Activated CD4-positive, alpha-beta T cell treated with anti-CD3 and anti-CD28 coated beads, Interleukin-2, amount 50 U/mL, for 24 hours (primary cell): ENCODE measurements at places on chromosomes 13 and 19.

DNA sequence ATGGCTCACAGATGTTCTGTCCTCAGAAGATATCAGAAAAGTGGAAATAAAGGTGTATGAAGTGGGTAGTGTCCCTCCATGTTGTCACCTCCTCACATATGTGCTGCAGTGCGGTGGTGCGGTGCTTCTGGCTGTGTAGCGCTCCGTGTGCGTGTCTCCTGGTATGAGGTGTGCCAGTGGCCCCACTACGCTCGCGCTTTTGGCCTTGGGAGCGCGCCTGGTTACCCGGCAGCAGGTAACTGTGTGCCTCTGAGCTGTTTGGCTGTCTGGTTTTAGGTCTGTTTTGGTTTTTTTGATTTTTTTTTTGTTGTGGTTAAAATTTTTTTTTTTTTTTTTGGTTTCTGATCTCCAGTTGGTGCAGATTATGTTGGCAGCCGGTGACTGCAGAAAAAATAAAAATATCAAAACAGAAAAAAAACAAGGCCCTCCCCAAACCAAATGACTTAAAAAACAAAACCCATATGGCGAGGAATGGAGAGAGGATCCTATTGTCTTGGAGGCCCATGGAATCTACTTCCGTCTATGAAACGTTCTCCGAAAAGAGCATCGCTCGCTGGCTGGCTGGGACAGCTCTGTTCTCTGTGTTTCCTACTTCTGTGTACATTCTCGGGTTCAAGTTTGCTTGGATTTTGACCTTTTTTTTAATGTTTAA, 7.9 kb downstream of the HNRNPL start:
- no peak for DNase-seq

GRCh38 chr13:113584870-113585671, 518 bp downstream of the TFDP1 start:
- DNase-seq, result no peak

GRCh38 chr19:14672188-14672872, 2.3 kb downstream of the ADGRE3 start:
- DNase-seq, result no peak

DNA sequence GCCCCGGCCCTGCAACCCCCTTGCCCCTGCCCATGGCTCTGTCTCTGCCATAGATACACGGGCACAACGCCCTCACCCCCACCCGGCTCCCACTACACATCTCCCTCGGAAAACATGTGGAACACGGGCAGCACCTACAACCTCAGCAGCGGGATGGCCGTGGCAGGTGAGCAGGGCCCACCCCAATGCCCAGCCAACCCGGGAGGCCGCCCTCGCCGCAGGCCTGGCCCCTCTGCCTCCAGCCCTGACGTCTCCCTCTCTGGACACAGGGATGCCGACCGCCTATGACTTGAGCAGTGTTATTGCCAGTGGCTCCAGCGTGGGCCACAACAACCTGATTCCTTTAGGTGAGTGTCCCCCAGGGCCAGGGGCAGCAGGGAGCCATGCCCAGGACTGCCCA, 7.7 kb downstream of the YIPF2 start:
- no peak for DNase-seq

DNA sequence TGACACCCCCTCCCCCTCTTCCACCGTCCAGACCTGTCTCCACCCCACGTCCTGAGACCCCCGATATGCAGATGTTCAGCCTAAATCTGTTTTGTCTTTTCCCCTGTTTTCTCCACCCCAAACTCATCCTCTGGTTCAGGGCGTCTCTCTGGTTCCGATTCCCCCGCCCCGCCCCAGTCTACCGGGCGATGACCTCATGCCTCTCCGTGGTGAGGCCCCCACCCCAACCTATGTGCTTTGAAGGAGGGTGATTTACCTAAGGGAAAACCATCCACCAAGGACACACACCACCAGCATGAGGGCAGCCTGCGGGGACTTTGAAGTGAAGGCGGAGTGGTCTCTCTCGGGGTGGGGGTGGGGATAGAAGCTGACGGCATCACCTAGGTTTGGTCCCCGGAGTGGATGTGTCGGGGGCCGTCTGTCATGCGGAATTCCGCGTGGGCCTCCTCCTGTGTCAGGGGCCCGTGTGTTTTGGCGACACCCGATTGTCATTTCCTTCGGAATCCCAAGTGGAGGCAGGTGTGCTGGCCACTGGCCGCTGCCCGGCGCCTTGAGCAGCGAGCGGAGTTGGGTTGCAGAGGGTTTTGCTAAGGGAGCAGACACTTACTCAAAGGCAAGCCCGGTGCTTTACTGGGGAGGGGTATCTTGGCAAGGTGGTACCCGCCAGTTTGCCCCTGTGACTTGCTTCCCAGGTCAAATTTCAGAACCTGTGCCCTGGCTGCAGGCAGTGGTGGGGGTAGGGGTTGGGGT, 1.4 kb downstream of the FZR1 start:
- no peak for DNase-seq

- DNase-seq, result no peak
Measured at GRCh38 chr13:50685491-50685890, 158.0 kb downstream of the DLEU7 start.

DNA sequence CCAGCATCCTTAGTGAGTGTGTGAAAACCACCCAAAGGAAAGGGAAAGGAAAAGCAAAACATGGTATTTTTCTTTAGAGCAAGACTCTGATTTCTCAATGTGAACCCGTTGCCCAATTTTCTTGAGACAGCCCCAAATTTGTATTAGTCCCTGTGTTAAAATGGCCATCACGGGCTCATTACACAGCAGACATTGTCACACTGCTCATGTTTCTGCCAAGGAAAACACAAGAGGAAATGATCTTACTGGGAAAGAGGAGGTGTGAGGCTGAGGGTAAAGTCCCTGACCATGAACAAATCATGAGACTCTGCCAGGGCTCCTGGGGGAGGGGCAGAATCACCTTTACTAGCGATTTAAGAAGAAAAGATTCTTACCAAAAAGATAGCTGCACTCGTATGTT, 54.4 kb downstream of the FAM124A start:
- no peak for DNase-seq

DNA sequence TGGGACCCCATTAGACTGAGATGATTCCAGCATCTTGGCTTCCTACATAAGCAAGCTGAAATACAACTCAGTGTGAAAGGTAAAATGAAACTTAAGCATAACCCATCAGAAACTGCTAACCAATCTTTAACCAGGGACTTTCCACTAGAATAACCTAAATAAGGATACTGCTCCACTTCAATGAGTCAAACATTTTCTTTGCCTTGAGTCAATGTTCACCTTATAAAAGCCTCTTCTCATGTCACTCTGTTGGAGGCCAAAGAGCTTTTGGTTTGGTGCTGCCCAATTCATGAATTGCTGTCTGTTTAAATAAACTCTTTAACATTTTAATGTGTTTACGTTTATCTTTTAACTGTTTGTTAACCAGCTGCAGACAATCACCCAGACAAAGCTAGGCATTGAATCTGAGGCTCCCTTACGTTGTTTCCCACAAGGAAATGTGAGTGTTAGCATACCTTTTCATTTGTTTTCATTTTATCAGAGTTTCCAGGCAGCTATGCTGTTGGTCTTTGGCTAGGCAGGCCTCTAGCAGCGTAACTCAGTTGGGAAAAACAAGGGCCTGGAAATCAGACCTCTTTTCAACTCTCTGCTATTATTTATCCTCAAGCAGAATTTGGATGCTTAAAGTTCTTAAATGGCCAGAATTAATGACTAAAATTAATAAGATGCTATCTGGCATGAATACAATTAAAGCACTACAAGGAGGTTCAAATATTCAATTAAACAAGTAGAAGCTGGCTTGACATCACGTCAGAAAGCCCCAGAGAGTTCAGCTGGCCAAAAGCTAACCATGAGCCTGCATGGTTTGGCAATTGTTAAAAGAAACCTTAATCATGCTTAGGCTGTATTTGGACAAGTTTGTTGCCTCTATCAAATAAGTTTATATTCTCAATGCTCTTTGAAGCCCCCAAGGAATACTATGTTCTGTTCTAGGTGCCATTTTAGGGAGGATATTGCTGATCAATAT, 200.2 kb downstream of the DCLK1 start:
- DNase-seq, result no peak

DNA sequence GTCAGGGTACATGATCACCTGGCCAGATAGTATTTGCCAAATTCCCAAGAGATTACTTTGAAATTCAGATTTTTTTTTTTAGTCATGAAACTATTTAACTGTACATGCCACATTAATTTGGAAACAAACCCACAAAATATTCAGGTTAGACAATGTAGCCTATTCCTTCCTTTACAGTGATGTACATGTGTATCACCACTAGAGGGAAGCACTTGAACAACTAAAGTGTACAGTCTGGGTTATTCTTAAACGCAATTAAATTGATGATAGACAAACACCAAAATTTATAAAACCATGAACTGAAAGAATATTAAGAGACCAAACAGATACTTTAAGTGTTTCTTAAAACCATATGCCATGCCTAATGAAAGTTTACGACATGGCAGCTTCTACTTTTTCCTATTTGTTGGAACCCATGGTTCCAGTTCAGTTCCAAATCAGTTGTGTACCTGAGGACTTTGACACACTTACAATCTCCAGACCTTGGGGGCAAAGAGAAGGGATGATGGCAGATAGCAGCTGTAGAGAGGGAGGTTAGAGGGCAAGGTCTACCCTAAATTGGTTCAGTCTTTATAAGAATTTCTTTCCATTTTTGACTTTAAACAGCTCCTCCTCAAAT, 52.8 kb downstream of the TNFSF13B start:
- no peak for DNase-seq

DNA sequence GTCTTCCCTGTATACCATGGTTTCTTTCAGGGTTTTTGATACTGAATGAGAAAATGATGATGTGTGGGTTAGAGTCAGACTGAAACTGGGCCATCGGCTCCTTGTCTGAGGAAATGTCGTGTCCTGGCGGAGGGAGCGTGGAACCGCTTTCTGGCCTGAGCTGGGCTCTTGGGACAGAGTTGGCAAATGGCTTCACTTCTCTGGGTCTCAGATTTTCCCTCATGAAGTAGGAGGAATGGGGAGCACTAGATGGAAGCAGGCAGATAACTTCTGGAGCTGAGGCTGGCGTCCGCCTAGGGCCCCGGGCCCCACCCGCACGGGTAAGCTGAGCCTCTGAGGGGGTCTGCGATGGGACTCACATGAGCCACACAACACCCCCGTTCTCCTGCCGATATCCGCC, 133.3 kb upstream of the WASF3 start:
- no peak for DNase-seq

- DNase-seq, result no peak
Measured at GRCh38 chr13:43608400-43609137, 178.2 kb downstream of the ENOX1 start.

GRCh38 chr19:10353793-10354391, 14.5 kb upstream of the ICAM3 start:
- peak; percentile 35 for DNase-seq

DNA sequence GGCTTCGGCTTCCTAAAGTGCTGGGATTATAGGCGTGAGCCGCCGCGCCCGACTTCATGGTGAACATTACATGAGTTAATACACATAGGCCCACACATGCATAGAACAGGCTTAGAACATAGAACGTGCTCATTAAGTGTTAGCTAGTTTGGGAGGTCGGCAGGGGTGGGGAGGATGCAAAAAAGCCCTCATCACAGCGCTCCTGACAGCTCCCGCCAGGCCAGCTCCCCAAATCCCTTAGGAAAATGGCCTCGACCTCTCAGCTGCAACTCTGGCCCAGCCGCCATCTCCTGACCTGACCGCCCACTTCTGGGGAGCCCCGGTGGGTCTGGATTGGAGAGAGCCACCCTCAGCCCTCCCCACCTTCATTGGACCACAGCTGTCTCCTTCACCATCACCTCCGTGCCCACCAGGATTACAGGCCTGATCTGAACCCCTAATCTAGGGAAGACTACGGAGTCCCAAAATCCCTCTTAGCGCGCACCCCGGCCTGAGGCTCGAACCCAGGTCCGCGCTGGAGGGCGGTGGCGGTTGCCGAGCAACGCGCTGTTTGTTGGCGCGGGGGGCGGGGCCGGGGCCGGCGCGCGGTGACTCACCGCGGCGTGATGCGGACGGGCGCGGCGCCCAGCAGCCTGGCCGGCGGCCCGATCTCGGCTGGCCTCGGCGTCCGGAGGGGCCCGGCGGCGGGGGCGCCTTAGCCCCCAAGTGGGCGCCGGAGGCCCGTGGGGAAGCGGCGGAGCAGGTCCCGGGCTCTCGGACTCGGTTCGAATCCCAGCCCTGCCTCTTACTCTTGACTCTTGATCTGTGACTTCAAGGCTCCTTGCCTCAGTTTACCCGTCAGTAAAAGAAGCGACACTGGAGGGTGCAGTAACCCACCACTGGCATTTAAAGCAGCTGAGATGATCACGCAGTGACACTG, 26.7 kb upstream of the NANOS3 start:
- peak; percentile 42 for DNase-seq

DNA sequence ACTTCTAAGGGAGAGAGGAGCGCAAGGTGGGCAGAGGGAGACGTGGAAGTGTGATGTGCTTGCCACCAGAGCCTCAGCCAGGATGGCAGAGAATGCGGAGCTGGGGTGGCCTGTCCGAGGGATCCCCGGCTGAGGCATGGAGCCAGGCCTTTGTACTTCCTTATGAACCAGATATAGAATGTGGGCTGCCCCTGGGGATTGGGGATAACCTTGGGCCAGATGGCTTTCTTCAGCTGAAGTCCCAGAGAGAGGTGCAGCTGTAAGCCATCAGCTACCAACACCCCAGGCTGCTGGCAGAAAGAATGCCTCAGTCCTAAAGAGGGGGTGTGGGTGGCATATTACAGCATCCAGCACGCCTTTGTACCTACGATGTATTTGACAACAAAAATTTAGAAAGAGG, 25.5 kb upstream of the FBXO17 start:
- DNase-seq, result no peak

DNA sequence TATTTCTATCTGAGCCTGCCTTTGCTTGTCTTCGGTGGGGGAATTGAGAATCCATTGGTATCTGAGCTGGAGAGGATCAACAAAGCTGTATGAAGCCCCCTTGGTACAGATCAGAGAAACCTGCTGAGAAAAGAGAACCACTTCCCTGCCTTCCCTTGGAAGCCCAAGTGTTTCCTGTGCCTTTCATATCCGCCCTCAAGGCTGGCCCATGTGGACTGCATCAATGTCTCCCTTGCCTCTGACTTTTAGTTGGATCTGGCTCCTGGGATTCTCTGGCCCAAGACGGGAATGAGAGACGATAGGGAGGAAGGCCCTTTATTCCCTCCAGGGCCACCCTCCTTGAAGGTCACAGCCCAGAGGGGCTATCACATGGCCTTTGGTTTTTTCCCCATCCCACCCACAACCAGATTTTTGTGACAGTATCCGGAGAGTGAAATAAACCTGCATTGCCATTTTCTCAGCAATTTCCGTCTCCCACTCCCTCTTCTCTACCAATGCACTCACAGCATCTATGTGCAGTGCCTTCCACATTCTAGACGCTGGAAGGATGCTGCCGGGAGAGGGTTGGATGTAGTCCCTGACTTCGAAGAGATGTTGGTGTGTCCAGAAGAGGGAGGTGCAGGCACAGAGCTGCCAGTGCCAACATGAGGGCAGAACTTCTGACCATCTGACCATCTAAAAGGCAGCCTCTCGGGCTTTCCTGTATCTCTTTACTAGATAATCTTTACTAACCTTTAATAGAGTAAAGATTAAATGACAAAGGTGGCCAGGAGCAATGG, 63.8 kb downstream of the KCTD15 start:
- DNase-seq, result no peak

- DNase-seq, result no peak
Measured at GRCh38 chr13:51778392-51778791, 25.6 kb downstream of the DHRS12 start.

- no peak for DNase-seq
Measured at GRCh38 chr13:109271555-109272541, 514.5 kb downstream of the IRS2 start.

GRCh38 chr19:40836754-40837429, 13.4 kb downstream of the CYP2A6 start:
- DNase-seq, result no peak

- no peak for DNase-seq
Measured at GRCh38 chr13:96159725-96160124, 69.8 kb downstream of the HS6ST3 start.
